ENCODE measurements at places on chromosomes 11 and 22.

DNA sequence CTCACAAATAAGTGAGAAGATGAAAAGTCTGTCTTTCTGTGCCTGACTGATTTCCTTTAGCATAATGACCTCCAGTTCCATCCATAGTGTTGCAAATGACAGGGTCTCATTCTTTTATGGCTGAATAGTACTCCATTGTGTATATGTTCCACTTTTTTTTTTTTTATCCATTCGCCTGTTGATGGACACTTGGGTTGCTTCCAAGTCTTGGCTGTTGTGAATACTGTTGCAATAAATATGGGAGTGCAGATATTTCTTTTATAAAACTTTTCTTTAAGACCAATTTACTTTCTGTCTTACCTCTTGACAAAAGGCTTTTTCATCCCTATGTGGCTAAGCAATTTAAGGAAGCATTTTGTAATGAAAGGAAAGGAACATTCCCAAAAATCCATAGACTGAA is 104.6 kb downstream of the MUC15 start:
- DNase-seq: no peak

- no peak for DNase-seq
These were observed 174.8 kb downstream of the C11orf91 start for GRCh38 chr11:33525789-33526188.

GRCh38 chr11:23192256-23192655 is 332.0 kb upstream of the CCDC179 start:
- DNase-seq: no peak

GRCh38 chr11:103676413-103676812 is 360.0 kb upstream of the DDI1 start:
- no peak for DNase-seq

DNA sequence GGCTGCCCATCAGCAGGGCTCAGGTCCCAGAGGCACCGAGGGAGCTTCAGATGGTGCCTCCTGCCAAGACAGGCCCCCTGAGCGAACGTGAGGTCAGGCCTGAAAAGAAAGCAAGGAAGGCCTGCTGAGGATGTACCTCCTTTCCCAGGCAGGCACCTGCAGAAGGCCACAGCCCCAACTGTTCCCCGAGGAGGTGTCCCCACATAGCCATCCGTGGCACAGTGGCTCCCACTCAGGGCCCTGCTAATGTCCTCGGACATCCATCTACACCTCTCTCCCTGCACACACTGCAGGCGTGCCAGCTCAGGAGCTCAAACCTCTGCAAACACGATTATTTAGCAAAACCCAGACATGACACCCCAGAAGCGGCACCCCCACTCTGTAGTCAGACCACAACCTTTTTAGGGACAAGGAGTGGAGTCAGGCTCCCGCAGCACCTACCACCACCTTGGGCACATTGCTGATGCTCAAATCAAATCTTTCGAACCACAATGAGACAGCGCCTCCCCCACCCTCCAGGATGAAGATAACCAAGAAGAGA is 36.9 kb downstream of the SHANK2 start:
- DNase-seq: no peak

DNA sequence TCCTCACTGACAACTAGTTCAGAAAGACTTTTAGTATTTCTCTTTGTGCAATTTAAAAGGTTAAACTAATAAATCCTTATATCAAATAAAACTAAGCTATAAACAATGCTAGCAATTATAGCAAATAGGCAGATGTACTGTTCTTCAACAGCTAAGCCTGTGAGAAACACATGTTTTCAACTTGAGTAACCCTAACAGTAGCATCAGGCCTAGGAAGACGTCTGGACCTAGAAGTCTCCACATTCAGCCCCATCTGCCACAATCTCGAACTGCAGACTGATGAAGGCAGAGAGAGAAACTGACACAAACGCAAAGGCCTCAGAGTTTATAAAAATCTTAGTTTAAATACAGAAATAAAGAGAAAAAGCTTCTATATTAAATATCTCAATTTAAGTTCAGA is 2.5 kb downstream of the ST13 start:
- no peak for DNase-seq

GRCh38 chr11:83363312-83363711 is 77.1 kb upstream of the CCDC90B start:
- DNase-seq: no peak

DNA sequence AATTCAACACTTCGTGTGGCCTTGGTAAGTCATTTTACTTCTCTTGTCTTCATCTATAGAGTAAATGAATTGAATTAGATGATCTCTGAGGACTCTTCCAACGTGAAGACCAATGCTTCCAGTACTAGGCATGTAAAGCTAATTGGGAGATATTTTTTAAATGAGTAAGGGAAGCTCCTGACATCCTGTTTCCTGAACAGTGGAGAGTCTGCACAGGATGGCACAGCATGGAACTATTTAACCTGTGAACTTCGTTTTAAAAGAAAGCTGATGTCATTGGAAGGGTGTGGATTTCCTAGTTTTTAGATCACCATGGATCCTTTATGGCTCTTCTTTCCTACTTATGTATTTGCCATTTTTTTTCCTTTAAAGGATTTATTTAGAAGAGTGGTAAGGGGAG is 48.4 kb upstream of the HSD17B12 start:
- DNase-seq: no peak

- no peak for DNase-seq
These were observed 114.0 kb downstream of the ZNF280B start for GRCh38 chr22:22394591-22394990.

- DNase-seq: no peak
These were observed 114.7 kb downstream of the SGSM3 start for GRCh38 chr22:40484906-40485669.

GRCh38 chr22:24067587-24068376 is 56.7 kb downstream of the CABIN1 start:
- DNase-seq: no peak

- DNase-seq: no peak
These were observed 19.0 kb upstream of the PDGFB start for GRCh38 chr22:39263626-39264348.

DNA sequence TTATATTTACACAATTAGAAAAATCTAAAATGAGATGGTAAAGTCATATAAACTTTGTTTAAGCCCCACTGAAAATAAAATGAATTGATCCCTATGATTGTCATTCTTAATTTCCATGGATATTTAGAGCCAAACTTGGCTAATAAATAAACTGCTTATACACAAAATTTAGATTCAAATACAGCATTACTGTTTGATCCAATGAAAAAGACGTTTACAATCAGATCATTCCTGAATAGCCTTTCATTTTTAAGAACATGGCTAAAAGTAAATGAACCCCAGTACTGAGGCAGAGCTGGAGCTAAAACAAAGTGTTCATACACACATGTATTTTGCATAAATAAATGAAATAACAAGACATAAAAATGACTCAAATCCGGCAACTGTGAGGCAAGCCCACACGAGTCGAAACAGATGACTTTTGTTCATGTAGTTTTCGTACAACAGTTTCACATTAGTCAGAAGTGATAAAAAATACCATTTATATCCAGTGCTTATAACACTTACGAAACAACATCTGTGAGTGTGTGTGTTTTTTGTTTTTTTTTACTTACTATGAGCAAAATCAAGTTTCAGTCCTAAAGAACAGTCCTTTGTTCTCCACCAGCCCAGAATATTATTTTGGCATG is 386.5 kb downstream of the SOX6 start:
- DNase-seq: no peak

- DNase-seq: no peak
These were observed 11.7 kb upstream of the MPEG1 start for GRCh38 chr11:59224351-59224928.

DNA sequence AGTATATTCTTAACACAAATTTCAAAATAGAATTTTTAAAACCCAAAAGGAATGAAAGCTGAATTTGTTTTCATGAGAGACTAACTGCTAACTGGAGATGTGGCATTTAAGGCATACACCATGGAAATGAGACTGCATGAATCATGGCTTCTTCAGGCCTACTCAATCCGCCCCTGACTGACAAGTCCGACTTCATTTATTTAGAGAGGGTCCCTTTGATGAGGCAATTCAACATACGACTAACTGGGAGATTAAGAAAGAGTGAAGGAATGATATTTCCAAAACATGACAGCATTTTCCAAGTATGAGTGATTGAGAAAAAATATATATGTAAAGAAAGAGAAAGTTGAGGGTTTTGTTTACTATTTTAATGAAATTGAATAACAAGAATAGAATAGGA is 720.1 kb downstream of the DLG2 start:
- DNase-seq: no peak

DNA sequence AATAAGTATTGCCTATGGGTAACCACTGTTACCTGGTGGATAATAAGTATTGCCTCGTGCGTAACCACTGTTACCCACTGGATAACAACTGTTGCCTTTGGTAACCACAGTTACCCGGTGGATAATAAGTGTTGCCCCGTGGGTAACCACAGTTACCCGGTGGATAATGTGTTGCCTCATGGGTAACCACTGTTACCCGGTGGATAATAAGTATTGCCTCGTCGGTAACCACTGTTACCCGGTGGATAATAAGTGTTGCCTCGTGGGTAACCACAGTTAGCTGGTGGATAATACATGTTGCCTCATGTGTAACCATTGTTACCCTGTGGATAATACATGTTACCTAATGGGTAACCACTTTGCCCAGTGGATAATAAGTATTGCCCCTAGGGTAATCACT is 9.8 kb upstream of the NXPE4 start:
- no peak for DNase-seq

- peak; percentile 47 for DNase-seq
These were observed 13.5 kb upstream of the DTX4 start for GRCh38 chr11:59158206-59159068.
